CD4-positive, alpha-beta T cell treated with Interleukin-17A for 1 hour (primary cell): ENCODE measurements at places on chromosomes 7 and 10.
A peak's percentile ranks its signal among the peaks of the same experiment; 100 is the strongest.

GRCh38 chr10:29426420-29426819, 137.6 kb downstream of the LYZL1 start:
- no peak for DNase-seq

DNA sequence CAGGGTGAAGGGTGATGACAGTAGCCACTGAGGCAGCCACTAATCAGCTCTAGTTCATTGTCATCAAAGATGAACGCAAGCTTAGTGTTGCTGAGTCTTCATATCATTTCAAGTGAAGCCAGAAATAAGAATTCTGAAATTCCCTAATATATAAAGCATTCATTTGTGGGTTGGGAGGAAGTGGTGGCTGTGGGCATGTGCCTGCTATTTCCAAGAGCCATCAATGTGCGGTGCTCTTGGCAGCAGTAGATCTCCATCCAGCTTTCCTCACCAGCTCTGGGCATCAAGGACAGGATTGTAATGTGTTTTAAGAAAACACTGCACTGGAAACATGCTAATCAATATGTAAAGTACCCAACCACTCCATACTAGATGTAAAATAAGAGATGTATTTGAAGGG, 202.5 kb upstream of the AHR start:
- no peak for DNase-seq

GRCh38 chr10:71203716-71204115, 8.7 kb upstream of the UNC5B start:
- no peak for DNase-seq

DNA sequence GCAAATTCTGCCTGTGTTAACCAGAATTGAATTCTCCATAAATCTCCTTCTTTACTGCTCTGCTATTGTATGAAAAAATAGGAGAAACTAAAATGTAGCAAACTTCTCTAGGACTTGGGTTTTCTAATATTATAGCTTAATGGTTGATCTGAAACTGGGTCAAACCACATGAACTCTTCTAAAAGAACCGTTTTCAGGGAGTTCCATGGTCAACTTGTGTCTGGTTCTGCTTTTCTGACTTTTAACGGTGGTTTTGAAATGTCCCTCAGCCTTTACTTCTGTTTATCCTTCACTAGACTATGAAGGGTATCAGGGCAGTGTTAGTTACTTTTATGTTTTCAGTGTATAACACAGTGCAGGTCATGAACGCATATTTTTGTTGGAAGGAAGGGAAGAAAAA, 242.2 kb downstream of the TSPAN12 start:
- no peak for DNase-seq

DNA sequence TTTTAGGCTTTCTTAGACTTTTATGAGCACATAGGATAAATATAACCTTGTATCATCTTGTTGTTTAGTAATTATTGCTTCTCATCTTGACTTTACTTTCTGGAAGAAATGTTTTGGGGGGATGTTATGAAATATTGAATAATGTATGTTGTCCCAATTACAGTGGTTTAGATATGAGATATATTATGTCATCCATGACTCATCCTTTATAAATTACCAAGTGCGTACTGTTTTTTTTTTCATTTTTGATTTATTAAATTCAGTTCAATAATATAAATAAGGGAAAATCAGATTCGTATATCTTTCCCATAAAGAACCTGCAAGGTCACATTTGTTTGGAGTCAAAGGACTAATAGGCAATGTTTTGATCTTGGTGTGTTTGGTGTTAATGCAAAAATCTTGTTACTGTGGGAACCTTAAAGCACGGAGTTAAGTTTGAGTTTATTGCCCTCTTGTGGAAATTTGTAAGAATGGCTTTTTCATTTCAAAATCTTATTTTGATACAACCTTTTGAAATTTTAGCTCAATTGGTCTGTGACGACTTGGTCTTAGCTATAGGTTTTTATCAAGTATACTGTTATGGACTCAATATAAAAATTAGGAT, 108.6 kb downstream of the SRI start:
- peak; percentile 40 for DNase-seq
